ENCODE measurements at places on chromosomes 12 and 14.

DNA sequence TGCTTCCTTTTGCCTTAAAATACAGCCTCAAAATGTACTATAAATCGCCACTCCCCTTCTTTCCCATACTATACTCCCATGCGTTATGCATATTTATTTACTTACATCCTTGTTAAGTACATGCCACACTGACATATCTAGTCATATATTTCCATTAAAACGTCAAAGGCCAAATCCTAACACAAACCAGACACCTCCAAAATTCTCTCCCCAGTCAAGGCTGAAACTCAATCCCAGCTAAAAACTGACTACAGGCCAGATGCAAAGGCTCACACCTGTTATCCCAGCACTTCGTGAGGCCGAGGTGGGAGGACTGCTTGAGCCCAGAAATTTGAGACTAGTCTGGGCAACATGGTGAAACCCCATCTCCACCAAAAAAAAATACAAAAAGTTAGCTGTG is 5.7 kb upstream of the CAND1 start:
- no peak for DNase-seq

GRCh38 chr12:125540580-125541204 is 475.5 kb downstream of the AACS start:
- DNase-seq: no peak

GRCh38 chr14:68814238-68814538 is 21.3 kb upstream of the ZFP36L1 start:
- no peak for DNase-seq

GRCh38 chr12:11877869-11878780 is 192.6 kb upstream of the BCL2L14 start:
- no peak for DNase-seq

Data from midbrain (tissue), 1 donor.